ENCODE measurements at places on chromosomes 5 and 9. TPM values are rescaled to one million over a fixed set of nuclear protein-coding genes. Genes with fewer than 3 reads are reported as not detected.
A peak's percentile ranks its signal among the peaks of the same experiment; 100 is the strongest.

DNA sequence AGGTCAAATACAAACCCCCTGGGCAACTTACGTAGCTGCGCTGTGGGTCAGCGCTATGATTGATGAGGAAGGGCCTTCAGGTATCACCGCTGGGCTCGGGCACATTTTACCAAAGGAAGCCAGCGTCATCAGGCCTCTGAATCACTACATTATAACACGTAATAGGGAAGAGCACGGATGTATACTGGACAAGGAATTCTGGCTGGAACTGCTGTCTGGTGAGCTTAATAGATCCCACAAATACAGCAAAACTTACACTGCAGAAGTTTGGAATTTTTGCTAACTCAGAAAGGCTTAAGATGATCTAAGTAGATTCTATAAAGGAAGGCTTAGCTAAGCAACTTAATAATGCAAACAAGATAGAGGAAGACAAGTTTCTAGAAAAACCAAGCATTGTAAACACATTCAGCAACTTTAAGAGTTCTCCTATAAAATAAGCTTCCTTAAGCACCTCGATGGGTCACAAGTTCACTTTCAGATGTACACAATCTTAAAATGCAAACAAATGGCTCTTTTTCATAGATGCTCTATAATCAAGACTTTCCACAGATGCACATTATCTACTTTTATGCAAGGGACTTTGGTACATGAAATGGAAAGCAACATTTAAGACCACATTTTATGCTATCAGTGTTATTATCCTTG is 360.1 kb upstream of the PANK3 start:
- H3K4me3 ChIP-seq, result no peak overlapping the region
- no peaks in the 10 kb centered on the region for H3K4me1 ChIP-seq
- no peaks in the 10 kb centered on the region for H3K36me3 ChIP-seq
- no peaks in the 10 kb centered on the region for H3K27me3 ChIP-seq
- H3K27ac ChIP-seq, result no peak overlapping the region
- DNase-seq, result no peak

DNA sequence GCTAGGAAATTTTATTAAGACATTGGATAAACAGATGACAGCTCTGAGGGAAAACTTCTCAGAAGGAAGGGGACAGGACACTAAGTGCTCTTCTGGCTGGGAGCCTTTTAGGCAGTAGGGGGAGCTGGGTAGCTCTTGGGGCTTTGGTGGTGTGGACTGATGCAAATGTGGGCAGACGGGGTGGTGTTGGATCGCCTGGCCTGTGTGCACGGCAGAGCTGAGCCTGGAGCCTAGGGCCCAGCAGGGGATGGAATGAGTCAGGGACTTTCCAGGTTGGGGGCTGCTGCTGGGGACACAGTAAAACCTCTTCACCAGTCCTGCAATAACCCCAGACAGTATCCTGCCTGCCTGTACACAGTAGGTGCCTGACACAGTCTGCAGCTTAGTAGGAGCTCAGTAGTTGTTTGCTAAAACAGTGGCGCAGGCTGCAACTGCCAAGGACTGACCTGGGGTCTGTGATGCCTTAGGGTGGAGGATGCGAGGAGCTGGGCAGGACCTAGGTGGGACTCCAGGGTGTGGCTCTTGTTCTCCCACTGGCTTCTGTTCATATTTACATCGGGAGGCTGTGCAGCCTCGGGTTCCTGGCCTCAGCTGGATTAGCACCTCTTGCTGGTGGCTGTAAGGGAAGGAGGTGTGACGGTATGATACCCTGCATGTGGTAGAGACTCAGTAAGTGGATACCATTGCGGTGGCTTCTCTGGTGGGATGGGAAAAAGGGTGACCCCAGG is 83.8 kb downstream of the DAB2IP start:
- H3K4me3 ChIP-seq, result peak overlapping the region; percentile 50
- DNase-seq, result peak; percentile 74
- H3K27ac ChIP-seq, result peak overlapping the region; percentile 92
- peaks cover 86% of the 10 kb centered on the region for H3K4me1 ChIP-seq
- peaks cover 5% of the 10 kb centered on the region for H3K27me3 ChIP-seq
- H3K36me3 ChIP-seq, result no peaks in the 10 kb centered on the region

- no peak overlapping the region for H3K27ac ChIP-seq
- DNase-seq, result no peak
- no peaks in the 10 kb centered on the region for H3K36me3 ChIP-seq
- no peaks in the 10 kb centered on the region for H3K4me1 ChIP-seq
- H3K4me3 ChIP-seq, result no peak overlapping the region
- H3K27me3 ChIP-seq, result no peaks in the 10 kb centered on the region
Observed at GRCh38 chr9:11016081-11016480, 403.3 kb upstream of the PTPRD start.

PCDHGB6 gene
- total RNA-seq, result 4.0 TPM

FAM153A gene
- total RNA-seq, result not detected

Measured in stomach (tissue), 19 donors.